ENCODE measurements at places on chromosomes 6 and 20.

- DNase-seq: no peak
Measured at GRCh38 chr6:151100326-151100725, 139.4 kb upstream of the AKAP12 start.

DNA sequence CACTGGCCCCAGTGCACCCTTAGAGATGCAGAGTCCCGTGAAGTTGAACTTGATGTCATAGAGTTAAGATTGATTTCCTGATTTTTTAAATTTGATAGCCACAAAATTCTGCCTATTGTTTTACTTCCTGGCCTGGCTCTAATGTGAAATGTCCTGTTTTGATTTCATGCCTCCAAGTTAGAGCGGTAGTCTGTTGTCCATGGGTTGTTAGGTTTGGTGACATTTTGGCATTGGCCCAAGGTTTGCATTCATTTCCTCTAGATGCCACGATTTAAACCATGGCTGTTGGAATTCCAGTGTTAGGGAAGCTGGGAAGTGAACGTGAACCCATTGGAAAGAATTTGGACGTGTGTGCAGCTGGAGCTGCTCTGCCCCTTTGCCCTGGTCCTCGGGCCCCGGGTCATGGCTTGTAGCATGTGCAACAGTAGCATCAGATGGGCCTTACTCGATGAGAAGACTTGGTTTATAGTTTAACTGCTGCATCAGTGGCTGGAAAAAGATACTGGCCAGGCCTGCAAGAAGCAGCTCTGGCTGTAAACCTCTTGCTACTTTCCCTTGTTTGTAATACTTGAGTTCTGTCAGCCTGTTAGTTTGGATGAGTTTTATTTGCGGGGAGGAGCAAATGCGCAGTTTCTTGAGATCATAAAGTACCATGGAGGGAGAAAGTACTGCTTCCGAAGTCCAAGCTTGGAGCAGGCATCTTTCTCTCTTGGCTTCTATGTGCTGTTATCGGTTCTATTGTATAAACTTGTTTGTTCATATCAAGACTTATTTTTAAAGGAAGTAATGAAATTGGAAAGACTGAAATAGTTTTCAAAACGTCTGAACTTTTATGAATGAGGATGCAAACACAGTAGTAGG, 121.4 kb upstream of the CLDN20 start:
- no peak for DNase-seq

DNA sequence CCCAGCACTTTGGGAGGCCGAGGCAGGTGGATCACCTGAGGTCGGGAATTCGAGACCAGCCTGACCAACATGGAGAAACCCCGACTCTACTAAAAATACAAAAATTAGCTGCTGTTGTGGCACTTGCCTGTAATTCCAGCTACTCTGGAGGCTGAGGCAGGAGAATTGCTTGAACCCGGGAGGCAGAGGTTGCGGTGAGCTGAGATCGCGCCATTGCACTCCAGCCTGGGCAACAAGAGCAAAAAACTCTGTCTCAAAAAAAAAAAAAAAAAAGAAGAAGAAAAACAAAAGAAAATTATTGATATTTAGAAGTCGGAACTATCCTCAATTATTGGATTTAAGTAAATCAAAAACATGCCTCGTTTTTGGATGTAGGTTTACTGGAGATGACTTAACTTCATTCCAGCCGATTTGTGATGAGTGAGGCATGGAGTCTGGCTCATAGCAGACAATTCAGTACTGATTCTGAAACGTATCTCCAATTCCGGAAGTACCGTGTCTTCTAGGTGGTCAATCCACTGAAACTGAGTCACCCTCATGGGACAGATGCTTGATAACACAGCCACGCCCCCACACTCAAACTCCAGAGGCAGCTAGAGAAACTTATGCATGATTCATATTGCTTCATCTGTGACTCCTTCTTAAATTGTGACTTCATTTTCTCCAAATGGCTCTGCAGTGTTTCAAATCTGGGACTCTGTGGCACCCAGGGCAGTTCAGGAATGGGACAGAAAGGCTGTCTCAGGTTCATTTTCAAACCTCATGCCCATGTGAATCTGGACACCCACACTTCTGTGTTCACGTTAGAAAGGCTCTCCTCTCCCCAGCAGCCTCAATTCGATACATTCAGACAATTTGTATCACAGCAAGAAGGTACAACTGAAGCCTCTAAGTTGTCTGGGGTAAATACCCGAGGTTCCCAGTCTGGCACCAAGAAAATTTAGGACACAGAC, 110.4 kb upstream of the ARMC2 start:
- DNase-seq: no peak

DNA sequence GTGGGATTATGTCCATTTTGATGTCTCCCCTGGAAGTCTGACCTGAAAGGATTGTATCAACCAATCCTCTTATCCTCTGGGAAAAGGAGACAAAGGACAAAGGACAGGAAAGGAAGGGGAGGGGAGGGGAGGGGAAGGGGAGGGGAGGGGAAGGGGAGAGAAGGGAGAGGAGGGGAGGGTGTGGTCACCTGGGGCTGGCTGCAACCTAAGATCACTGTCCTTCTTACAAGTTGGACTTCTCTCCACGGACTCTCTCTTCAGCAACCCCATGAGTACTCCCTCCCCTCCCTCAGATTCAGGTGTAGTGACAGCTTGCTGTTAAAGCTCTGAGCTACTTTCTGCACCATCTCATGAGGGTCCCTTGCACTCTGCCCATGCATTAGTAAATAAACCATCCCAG, 58.9 kb upstream of the KLHL31 start:
- DNase-seq: no peak

DNA sequence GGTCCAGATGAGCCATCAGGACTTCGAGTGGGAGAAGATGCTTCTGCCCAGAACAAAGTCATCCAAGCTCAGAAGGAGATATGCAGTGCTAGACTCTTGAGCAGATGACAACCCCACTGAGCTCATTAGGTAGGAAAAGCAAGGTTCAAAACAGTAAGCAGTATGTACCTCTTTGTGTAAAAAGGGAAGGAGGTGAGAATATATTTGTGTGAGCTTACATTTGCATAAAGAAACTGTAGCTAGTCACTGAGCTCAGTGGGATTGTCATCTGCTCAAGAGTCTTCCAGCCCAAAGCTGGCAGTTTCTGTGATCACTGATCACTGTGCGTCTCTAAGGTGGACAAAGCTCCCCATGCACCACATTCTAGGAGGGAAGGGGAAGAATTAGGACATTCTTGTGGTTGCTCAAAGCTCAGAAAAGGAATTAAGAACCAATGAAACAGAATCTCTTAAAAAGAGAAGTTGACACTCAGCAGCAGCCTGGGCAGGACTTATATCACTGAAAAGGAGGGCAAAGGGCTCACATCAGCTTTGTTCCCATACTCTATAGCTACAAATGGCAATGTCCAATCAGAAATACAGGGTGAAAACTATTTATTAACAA, 90.0 kb upstream of the MAFB start:
- no peak for DNase-seq
